ENCODE measurements at places on chromosomes 3 and 15.

DNA sequence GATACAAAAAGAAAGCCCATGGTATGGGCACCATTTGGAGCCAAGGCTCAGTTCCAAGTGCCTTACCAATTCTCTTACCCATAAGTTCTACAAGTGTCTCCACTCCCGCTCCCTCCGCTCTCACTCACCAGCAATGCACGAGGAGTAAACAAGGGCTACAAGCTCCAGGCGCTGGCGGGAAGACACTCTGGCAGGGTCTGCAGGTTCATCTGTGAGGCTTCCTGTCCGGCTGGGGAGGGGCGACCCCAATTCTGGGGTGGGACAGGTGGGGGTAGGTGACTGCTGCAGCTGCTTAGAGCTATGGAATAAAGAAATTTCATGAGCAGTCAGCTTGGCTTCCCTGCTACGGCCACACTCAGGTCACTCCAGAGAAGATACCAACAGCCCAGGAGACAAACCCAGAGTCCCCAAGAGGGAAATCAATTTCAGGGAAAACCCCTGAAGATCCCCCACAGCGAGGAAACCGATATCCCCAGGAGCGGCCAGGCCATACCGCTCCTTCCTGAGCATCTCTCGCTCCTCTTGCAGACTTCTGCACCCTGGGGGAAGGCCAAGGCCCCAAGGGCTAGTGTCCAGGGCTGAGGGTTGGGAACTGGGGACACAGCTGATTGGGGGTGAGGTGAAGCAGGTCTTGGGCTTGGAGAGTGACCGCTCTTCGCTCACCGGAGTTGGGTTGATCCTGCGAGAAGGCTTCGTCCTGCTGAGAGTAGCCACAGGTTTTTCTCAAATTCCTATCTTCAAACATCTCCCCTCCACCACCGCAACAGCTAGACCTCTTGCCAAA lies 1.4 kb downstream of the CDAN1 start:
- DNase-seq: no peak

- no peak for DNase-seq
Observed at GRCh38 chr3:185205865-185206264, 48.0 kb downstream of the EHHADH start.

DNA sequence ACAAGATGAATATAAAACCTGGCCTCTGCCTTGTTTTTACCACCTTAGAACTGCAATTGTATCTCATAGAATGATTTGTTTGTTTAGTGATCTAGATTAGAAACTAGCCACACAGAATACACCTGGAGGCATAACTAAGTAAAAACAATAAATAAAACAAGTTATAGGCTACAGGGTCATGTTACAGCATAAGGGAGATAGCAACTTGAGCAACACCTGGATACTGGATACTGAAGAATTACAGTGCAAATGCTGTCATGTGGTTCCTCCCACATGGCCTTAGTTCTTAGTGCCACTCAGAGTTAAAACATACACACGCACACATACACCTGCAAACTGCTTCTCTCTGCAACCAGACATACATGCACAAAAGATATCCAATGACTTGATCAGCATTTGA lies 563.4 kb upstream of the DPPA4 start:
- DNase-seq: no peak

DNA sequence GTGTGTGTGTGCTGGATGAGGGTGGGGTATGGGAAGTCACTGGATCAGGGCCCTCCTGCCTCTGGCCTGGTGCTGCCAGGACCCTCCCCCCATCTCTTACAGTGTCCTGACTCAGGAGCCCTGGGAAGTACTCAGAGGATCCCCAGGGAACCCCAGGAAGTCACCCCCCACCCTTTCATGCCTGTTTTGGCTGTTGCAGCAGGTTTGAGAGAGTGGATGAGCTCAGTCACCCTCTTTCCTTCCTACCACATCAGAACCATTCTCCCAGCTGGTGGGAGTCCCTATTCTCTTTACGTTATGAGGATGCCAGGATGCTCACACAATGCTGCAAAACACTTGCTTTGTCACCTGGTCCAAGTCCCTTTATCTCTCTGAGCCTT lies 59.0 kb downstream of the BDH1 start:
- no peak for DNase-seq

DNA sequence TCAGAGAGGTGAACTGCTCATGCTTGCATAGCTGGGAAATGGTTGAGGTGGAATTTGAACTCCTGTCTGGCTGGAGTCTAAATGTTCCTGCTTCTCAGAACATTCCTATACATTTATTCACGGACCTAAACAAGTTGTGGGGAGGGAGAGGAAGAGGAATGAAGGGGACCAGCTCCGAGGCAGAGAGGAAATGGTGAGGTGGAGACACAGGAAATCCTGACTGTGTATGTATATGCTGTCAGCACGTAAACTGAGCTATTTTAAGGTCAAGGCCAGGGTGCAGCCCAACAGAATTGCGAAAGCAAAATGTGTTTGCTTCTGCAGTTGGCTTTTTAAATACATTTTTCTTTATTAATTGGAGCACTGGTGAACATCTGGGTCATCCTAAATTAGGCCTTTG lies 74.1 kb upstream of the POMGNT2 start:
- DNase-seq: peak; percentile 9

- DNase-seq: no peak
Observed at GRCh38 chr3:40915346-40915865, 283.9 kb upstream of the CTNNB1 start.

DNA sequence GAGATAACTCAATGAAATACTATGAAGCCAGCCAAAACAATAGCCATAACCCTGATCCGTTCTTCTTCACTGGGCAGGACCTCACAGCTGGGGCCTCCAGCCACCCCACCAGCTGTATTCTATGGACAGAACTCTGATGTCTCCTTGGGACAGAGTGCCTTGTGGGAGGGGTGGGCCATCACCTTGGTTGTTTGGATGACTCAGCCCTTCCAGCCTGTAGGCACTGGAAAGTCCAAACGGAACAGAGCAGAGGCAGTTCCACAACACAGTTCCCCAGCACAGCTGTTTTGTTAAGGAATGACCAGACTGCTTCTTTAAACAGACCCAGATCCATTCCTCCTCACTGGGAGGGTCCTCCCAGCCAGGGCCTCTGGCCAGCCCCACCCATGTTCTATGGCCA lies 31.9 kb upstream of the ZBED2 start:
- DNase-seq: no peak

- no peak for DNase-seq
Observed at GRCh38 chr3:10983219-10983916, 9.2 kb upstream of the SLC6A1 start.

- no peak for DNase-seq
Observed at GRCh38 chr3:30059240-30059639, 547.2 kb upstream of the TGFBR2 start.

DNA sequence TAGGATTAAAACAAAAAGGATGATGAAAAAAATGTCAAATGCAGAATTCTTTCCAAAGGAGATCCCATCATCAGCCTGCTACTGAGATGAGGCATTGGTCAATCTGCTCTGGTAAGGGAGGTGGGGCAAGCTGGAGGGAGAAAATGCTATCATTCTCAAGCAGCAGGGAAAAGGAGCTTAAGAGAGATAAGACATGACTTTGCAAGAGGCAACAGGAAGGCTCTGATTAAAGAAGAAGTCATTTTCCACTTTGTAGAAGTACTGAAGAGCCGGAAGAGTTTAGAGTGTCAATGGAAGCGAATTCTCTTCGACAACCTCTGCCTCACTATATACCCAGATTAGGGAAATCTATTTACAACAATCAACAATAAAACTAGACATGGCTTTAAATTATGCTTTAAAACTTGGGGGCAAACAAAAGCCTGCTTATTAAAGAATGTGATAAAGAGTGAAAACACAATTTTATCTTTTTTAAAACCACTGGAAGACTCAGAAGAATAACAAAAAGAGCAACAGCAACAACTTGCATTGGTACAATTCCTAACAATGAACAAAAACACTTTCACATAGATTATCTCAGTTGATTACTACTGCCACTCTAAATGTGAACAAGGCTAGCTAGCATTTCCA lies 81.8 kb upstream of the NANOGP8 start:
- DNase-seq: no peak

- no peak for DNase-seq
Observed at GRCh38 chr15:88491158-88491557, 23.6 kb downstream of the MRPS11 start.

GRCh38 chr3:116423945-116424344 lies 21.3 kb downstream of the LSAMP start:
- DNase-seq: no peak

- no peak for DNase-seq
Observed at GRCh38 chr15:100821327-100821726, 58.3 kb upstream of the ALDH1A3 start.

- DNase-seq: no peak
Observed at GRCh38 chr3:117272876-117273523, 563.4 kb downstream of the TUSC7 start.

- DNase-seq: no peak
Observed at GRCh38 chr3:29773481-29773880, 492.6 kb downstream of the RBMS3 start.

DNA sequence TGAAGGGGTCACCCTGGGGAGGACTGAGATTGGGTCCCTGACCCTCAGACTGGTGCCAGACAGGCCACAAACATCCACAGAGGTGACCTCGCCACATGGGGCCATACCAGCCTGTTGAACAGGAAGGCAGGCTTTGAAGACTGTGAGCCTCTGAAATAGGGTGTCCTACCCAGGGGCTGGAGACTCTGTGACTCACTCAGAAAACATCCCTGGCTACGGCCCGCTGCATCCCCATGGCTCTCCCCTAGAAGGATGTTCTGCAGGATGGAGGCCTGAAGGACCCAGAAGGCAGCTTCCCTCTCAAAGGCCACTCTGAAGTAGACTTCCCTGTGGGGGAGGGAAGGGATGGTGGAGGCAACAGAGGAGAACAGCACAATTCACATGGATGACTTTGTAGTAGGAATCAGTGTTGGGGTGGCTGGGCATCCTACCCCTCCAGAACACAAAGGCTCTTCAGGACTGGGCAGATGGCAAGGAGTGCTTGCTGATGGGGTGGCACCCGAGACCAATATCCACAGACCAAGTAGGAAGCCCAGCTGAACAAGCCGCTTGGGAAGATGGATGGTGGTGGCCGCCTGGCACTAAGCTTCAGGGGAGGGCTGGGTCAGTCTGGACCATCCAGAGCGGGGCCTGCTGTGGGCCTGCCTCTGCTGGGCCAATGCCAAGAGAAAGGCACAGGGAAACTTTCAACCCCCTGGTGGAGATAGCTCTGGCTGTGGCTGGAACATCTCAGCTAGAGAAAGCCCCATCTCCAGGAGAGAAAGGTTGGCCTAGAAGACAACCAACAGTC lies 37.6 kb upstream of the DUSP7 start:
- DNase-seq: no peak

GRCh38 chr3:72659596-72659995 lies 188.6 kb downstream of the SHQ1 start:
- DNase-seq: no peak

- DNase-seq: no peak
Observed at GRCh38 chr3:169663951-169664820, 674 bp upstream of the MECOM start.

GRCh38 chr3:111948786-111949185 lies 30.0 kb upstream of the ABHD10 start:
- DNase-seq: no peak

- no peak for DNase-seq
Observed at GRCh38 chr3:195168009-195168762, 102.8 kb downstream of the XXYLT1 start.

DNA sequence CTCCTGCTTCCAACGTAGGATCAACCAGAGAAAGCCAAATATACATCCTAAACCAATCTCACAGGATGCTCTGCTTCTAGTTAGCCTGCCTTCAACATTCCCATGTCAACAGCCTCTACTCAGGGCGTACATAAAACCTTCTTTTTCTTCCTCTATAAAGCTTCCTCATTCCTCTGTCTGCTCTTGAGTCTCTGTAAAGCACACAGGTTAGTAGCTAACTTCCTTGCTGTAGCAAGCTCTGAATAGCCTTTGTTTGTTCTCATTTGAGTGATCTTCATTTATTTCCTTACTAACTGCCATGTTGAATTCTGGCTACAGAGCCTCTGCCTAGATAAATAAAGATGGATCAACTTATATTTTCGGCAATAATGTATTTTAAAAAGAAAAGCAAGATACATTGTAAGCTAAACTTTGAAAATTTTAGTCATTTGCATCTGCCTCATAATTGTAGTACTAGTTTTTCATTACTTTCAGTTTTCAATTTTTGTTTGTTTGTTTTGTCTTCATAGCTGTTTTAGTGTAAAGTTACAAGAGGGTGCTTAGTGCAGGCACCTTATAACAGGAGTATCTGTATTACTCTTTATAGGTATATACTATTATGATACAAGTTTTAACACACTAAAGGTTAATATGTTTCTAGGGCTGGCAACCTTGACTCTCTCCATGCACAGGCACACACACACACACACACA lies 498.2 kb downstream of the PYDC2 start:
- DNase-seq: no peak

- DNase-seq: no peak
Observed at GRCh38 chr15:68807249-68807648, 13.4 kb downstream of the ANP32A start.

- DNase-seq: no peak
Observed at GRCh38 chr3:140420621-140421357, 257.1 kb upstream of the TRIM42 start.

- DNase-seq: no peak
Observed at GRCh38 chr3:144496141-144496835, 524.7 kb downstream of the DIPK2A start.

- DNase-seq: no peak
Observed at GRCh38 chr15:96342406-96343112, 12.1 kb downstream of the NR2F2 start.

GRCh38 chr3:173744479-173744878 lies 346.9 kb downstream of the NLGN1 start:
- no peak for DNase-seq

- DNase-seq: peak; percentile 25
Observed at GRCh38 chr3:160400030-160400701, 716 bp downstream of the SMC4 start.

- no peak for DNase-seq
Observed at GRCh38 chr3:126934031-126934531, 48.8 kb upstream of the PLXNA1 start.

- DNase-seq: no peak
Observed at GRCh38 chr3:169748670-169749069, 16.2 kb downstream of the TERC start.

DNA sequence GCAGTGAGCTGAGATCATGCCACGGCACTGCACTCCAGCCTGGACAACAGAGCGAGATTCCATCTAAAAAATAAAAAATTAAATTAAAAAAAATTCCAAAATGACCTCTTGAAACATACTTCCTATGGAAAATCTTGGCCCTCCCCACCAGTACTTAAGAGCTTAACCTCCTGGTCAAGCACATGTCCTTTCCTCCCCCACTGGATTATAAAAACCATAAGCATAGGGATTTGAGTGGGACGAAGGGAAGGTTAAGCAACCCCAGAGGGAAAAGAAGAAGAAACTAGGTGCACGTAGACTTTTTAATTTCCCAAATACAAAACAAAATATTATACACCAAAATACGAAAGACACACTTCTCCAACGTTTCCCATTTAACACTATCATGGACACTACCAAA lies 25.3 kb downstream of the SLC4A7 start:
- no peak for DNase-seq

DNA sequence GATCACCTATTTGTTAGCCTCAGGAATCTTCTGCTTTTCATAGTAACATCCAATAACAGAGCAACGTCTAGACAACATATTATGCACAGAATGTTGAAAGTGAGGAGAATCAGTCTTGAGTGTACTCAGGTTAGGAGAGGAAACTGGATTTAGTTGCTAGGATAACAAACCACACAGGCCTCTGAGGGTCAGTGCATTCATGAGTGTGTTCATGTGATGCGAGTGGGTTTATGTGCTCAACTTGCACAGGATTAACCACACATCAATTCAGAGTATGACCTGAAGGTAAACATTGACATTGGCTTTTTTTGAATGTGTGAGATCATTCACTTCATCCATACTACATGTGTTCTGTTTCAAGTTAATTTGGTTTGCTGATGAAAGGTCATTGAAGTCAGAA lies 287.6 kb downstream of the DIPK2A start:
- no peak for DNase-seq
